ENCODE measurements at places on chromosomes 3 and 15. TPM values are rescaled to one million over a fixed set of nuclear protein-coding genes. Genes with fewer than 3 reads are reported as not detected.

Gene SERINC4
- total RNA-seq: not detected

Gene FAM81A
- total RNA-seq: 4.1 TPM

Gene LDHAL6B
- not detected for total RNA-seq

Gene TMEM108
- total RNA-seq: 7.4 TPM

DNA sequence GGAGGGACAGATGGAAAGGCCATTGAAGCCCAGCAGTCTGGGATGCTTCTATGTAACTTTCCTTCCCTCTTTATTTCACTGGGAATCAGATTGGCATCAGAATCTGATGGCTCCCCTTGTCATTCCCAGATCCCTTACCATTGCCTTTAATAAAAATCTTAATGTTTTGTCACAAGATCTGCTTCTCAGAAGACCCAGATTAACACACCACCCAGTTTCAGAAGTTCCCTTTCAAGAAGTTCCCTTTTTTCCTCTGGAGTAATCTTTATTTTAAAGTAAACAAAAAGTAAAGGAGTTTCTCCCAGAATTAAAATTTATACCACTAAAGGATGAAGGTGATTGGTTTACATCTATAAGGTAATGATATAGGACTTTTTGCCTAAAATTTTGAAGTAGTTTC lies 76.4 kb downstream of the UBR1 start:
- H3K4me1 ChIP-seq: no peaks in the 10 kb centered on the region
- no peak overlapping the region for H3K27ac ChIP-seq
- no peak overlapping the region for H3K4me3 ChIP-seq
- DNase-seq: no peak
- no peaks in the 10 kb centered on the region for H3K27me3 ChIP-seq
- peaks cover 6% of the 10 kb centered on the region for H3K36me3 ChIP-seq

Gene PLCH1
- 24.4 TPM for total RNA-seq

Gene CD200
- total RNA-seq: 51.9 TPM

GRCh38 chr15:55695432-55695831 lies 47.5 kb downstream of the PRTG start:
- no peaks in the 10 kb centered on the region for H3K36me3 ChIP-seq
- H3K27me3 ChIP-seq: no peaks in the 10 kb centered on the region
- H3K4me1 ChIP-seq: peaks cover 28% of the 10 kb centered on the region
- DNase-seq: peak; percentile 15
- H3K27ac ChIP-seq: no peak overlapping the region

- no peak overlapping the region for H3K27ac ChIP-seq
- H3K4me3 ChIP-seq: no peak overlapping the region
- no peaks in the 10 kb centered on the region for H3K27me3 ChIP-seq
Measured at GRCh38 chr3:57627976-57628375, 30.8 kb upstream of the ARF4 start.

- H3K4me3 ChIP-seq: no peak overlapping the region
- H3K27me3 ChIP-seq: no peaks in the 10 kb centered on the region
- H3K27ac ChIP-seq: no peak overlapping the region
- H3K36me3 ChIP-seq: no peaks in the 10 kb centered on the region
- DNase-seq: peak; percentile 66
- H3K4me1 ChIP-seq: 0 out of 2 replicates have a peak, but pooled peaks cover 4% of the 10 kb centered on the region
Measured at GRCh38 chr15:27714675-27715074, 384.4 kb downstream of the OCA2 start.

- no peaks in the 10 kb centered on the region for H3K4me1 ChIP-seq
- no peaks in the 10 kb centered on the region for H3K27me3 ChIP-seq
- no peaks in the 10 kb centered on the region for H3K36me3 ChIP-seq
- peak; percentile 79 for DNase-seq
- H3K27ac ChIP-seq: no peak overlapping the region
- no peak overlapping the region for H3K4me3 ChIP-seq
Measured at GRCh38 chr3:168165390-168166269, 69.9 kb upstream of the GOLIM4 start.

Gene GOLGA6L6
- total RNA-seq: not detected

GRCh38 chr3:136250903-136251460 lies 842 bp downstream of the PCCB start:
- H3K27ac ChIP-seq: peak overlapping the region; percentile 93
- no peaks in the 10 kb centered on the region for H3K27me3 ChIP-seq
- peak overlapping the region; percentile 56 for H3K4me3 ChIP-seq
- DNase-seq: peak; percentile 34

Gene AHSG
- not detected for total RNA-seq

GRCh38 chr15:38945551-38946298 lies 381.1 kb upstream of the RASGRP1 start:
- no peaks in the 10 kb centered on the region for H3K36me3 ChIP-seq
- H3K4me1 ChIP-seq: peaks cover 2% of the 10 kb centered on the region
- no peak overlapping the region for H3K27ac ChIP-seq
- H3K27me3 ChIP-seq: no peaks in the 10 kb centered on the region

DNA sequence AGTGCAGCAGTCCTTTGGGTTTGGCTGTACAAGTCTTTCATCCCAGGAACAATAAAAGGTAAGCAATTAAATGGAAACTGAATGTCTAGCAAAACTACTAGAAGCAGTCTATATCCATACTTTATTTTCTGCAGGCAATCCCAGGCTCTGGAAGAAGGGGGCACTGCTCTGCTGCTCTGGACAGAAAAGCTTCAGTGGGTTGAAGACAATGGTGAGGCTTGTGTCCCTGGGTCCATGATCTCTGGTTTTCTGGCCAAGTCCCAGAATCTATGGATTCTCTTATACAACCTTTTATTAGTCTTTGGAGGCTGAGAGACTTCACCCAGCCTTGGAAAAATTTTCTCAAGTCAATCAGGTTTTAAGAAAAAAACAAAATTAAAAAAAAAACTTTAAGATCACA lies 35.6 kb downstream of the SCAP start:
- H3K4me1 ChIP-seq: 0 out of 2 replicates have a peak, but pooled peaks cover 8% of the 10 kb centered on the region
- H3K27ac ChIP-seq: no peak overlapping the region
- peak; percentile 53 for DNase-seq
- H3K27me3 ChIP-seq: no peaks in the 10 kb centered on the region

DNA sequence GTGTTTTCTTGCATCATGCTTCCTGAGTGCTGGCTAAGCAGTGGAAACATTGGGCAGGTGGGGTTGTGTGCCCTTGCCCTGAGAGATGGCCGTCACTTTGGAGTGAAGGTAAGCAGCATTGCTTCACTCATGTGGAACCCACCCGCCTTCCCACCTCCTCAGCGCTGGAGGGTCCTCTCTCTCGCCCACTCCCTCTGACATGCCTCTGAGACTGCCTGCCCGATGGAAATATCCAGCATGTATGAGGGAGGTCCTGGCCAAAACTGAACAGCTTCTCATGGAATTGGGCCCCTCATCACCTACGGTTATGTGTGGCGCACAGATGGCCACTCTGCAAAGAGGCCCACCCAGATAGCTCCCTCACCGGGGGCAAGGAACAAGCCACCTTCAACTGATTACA lies 48.6 kb downstream of the SMAD3 start:
- no peak overlapping the region for H3K4me3 ChIP-seq
- H3K4me1 ChIP-seq: peaks cover 4% of the 10 kb centered on the region
- no peak for DNase-seq
- peaks cover 8% of the 10 kb centered on the region for H3K36me3 ChIP-seq

Gene CACNA2D2
- total RNA-seq: 10.3 TPM

GRCh38 chr3:82130046-82130445 lies 368.6 kb upstream of the GBE1 start:
- peaks cover 11% of the 10 kb centered on the region for H3K4me1 ChIP-seq
- H3K36me3 ChIP-seq: no peaks in the 10 kb centered on the region
- no peaks in the 10 kb centered on the region for H3K27me3 ChIP-seq

GRCh38 chr3:40329071-40329470 lies 19.6 kb downstream of the EIF1B start:
- H3K36me3 ChIP-seq: no peaks in the 10 kb centered on the region
- DNase-seq: no peak
- 0 out of 2 replicates have a peak overlapping the region, but pooled peaks have one; percentile 7 for H3K4me3 ChIP-seq
- H3K27ac ChIP-seq: no peak overlapping the region

Gene PLS1
- 42.2 TPM for total RNA-seq

- no peak overlapping the region for H3K4me3 ChIP-seq
- DNase-seq: peak; percentile 13
- no peaks in the 10 kb centered on the region for H3K36me3 ChIP-seq
- H3K4me1 ChIP-seq: no peaks in the 10 kb centered on the region
- H3K27ac ChIP-seq: no peak overlapping the region
Measured at GRCh38 chr15:59522988-59523461, 85.0 kb downstream of the FAM81A start.

GRCh38 chr3:100781301-100781700 lies 72.0 kb downstream of the TFG start:
- no peak for DNase-seq
- no peaks in the 10 kb centered on the region for H3K27me3 ChIP-seq
- H3K4me3 ChIP-seq: no peak overlapping the region
- no peak overlapping the region for H3K27ac ChIP-seq

Gene SPSB4
- 25.9 TPM for total RNA-seq

Gene SCN11A
- 0.14 TPM for total RNA-seq

DNA sequence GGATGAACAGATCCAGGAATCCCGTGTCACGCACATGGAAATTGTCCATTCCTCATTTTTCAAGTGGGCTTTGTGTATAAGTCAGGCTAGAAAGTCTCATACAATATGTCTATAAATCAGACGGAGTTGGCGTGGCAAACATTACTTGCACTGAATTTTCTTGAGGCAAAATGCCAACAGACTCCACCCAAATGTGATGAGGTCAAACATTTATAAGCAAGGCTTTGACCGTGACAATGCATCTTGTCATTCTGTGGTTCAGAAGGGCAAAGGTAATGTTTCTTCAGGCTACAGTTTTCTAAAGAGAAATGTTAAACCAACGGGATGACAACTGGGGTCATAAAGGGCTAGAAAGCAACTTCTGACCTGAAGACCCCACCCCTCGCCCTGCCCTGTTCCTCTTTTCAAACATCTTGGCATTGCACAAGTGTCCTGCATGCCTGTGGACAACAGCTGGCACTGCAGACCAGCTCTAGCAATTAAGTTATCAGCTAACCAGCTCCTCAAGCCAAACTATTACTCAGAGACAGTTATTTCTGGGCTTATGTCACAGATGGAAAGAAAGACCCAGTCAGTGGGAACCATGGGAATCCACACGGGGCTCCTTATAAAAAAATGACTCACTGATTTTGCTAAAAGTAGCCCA lies 36.5 kb upstream of the SPTBN5 start:
- no peak overlapping the region for H3K27ac ChIP-seq
- H3K4me1 ChIP-seq: peaks cover 16% of the 10 kb centered on the region
- H3K27me3 ChIP-seq: no peaks in the 10 kb centered on the region
- no peak overlapping the region for H3K4me3 ChIP-seq
- no peak for DNase-seq
- H3K36me3 ChIP-seq: 0 out of 2 replicates have a peak, but pooled peaks cover 4% of the 10 kb centered on the region

Gene RNF13
- 43.1 TPM for total RNA-seq

Data from GM23338 (cell line).